ENCODE measurements at places on chromosomes 5 and 9. TPM values are rescaled to one million over a fixed set of nuclear protein-coding genes. Genes with fewer than 3 reads are reported as not detected.

Gene ZCCHC7
- 18.3 TPM for total RNA-seq

Gene MSANTD3
- total RNA-seq = 70.0 TPM

Gene MARVELD2
- not detected for total RNA-seq

Gene OXCT1
- total RNA-seq = 36.9 TPM

Gene SETD9
- 8.8 TPM for total RNA-seq

Gene LVRN
- 0.13 TPM for total RNA-seq

Gene GCNT4
- total RNA-seq = 5.1 TPM

Gene BTNL8
- not detected for total RNA-seq

DNA sequence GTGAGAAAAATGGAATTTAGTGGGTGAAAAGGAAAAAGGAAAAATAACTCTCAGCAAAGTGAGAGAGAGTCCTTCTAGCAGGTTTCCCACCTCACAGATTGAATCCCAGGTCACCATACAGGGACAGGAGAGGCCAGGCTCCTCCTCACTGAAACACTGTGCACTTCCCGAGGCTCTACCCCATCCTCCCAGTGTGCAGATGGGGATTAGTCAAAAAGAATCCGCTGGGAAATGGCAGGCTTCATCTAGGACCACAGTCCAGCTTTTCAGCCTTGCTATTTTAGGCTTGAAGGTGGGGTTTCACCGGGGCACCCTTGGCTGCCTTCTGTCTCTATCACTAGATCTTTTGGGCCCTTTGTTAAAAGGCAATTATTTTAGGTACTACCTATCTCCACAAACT lies 47.8 kb downstream of the YIPF5 start:
- DNase-seq = no peak

GRCh38 chr5:143106174-143106573 lies 297.3 kb downstream of the NR3C1 start:
- peak; percentile 41 for DNase-seq

- peak; percentile 85 for DNase-seq
Observed at GRCh38 chr9:134585746-134586706, 55.6 kb upstream of the COL5A1 start.

DNA sequence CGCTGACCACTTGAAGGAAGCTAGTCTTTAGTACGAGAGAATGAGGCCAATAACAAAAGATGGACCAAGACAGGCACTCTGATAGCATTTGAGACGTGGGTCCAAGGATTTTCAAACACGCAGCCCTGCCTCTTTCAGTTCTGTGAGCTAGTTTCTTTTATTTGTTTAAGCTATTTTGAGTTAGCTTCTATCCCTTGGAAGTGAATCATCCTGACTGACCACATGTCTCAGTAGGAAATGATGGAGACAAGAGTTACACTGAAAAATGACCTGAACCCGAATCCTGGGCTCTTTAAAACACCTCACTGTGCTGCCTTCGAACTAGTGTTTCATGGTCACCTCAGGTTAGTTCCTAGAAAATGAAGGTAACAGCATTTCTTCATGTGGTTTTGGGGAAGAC lies 9.9 kb downstream of the TEK start:
- DNase-seq = peak; percentile 59

GRCh38 chr5:63398346-63398745 lies 563.9 kb downstream of the HTR1A start:
- no peak for DNase-seq

GRCh38 chr5:109695005-109695926 lies 5.5 kb downstream of the MAN2A1 start:
- no peak for DNase-seq

- DNase-seq = no peak
Observed at GRCh38 chr9:34200092-34200491, 21.2 kb downstream of the UBAP1 start.

DNA sequence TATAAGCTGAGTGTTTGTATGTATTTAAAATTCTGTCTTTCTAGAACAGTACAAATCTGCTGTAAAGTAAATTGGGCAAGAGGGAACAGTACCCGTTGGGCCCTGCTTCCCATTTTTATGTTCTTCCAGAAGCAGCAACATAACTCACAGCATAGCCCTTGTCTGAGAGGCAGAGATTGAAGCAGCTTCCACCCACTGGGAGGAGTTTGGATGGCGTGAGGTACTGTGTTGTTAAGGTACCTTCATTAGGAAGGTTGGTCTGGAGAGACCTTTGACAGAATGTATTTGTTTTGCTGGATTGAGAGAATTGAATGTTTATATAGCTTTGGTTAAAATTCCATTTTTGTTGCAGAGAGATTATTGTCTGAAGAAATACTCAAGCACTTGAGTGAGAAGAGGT lies 24.8 kb downstream of the RAI14 start:
- no peak for DNase-seq

GRCh38 chr5:176630681-176631222 lies 277 bp downstream of the EIF4E1B start:
- no peak for DNase-seq

DNA sequence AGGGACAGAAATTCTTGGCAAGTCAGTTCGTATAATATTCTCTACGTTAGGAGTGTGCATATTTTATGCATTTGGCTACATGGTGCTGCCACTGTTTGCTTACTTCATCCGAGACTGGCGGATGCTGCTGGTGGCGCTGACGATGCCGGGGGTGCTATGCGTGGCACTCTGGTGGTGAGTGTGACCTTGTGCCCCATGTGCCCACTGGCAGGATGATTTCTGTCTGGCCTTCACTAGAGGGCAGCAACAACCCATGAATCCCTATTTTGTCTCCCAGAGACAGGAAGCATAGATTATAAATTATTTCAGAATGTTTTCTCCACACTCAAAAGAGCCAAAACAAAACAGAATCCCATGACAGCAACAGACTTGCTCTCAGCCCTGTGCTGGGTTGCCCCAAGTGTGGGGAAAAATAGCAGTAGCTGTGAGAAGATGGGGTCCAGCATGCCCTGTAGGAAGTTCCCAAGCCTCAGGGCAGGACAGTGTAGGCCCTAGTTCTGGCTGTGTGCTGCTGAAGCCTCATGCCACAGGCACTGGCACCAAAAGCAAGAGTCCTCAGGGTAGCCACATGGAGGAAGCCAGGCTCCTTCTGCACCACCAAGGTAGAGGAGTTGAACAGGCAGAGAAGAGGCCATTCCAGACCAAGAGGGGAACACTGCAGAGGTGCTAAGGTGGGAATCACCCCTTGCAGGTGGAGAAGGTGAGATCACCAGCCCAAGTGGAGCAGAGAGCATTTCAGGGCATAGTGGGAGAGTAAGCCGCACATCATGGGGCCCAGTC lies 16.0 kb downstream of the SLC22A5 start:
- DNase-seq = peak; percentile 68

DNA sequence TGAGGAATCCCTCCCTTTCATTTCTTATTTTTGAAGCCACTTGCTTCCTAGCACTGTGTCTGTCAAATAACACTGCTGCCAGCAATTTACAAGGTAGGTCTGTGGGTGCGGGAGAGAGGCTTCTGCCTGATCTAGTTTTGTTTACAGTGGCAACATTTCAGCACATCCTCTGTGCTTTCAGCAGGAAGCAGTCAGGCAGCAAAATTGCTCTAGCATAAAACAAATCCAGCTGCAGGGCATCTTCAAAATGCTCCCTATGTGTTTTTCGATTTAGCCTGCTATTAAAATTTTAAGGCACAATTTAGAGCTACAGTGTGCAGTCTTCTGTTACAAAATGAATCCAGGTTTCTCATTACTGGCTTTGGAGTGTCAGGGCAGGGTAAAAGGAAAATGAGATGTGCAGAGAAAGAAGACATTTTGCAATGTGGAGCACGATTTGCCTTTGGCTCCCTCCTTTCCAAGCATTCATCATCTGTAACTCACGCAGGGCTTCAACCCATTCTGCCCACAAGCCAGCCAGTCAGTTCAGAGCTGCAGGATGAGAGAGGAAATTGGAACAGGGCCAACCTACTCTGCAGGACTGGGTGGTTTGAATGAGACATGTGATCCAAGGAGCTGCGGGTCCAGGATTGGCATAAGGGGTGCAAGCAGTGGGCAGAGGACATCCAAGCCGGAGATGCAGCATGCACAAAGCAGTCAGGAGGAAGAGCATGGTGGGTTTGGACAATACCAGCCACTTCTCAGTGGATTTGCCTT lies 143.4 kb upstream of the APC start:
- DNase-seq = no peak

DNA sequence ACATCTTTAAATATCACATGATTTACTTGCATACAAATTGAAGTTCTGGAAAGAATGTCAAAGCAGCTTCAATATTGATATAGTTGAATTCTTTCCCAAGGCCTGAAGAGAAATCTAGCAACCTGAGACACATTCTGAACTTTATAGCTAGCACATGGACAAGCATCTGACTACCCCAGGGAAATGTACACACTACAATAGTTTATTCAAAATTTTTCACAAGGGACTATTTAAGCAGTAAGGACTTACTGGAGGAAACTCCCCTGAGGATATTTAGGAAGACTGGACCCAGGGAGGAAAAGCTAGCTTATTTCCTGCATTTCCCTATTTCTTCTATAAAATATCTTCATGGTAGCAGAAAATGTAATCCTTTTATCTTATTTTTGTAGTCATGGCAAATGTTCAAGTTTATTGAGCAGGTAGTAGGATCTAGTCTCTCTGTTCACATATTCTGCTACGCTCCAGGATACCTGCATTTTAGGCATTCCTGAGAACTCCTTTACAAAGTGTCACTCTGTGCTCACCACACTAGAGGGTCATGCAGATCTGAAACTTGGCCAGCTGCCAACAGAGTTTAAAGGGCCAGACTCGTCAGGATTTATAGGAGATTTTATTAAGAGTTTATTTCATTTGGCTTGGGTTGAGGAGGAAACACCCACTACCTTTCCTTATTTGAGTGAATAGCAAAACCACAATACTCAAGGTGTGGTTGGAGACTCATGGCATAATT lies 348.4 kb upstream of the FTMT start:
- no peak for DNase-seq

DNA sequence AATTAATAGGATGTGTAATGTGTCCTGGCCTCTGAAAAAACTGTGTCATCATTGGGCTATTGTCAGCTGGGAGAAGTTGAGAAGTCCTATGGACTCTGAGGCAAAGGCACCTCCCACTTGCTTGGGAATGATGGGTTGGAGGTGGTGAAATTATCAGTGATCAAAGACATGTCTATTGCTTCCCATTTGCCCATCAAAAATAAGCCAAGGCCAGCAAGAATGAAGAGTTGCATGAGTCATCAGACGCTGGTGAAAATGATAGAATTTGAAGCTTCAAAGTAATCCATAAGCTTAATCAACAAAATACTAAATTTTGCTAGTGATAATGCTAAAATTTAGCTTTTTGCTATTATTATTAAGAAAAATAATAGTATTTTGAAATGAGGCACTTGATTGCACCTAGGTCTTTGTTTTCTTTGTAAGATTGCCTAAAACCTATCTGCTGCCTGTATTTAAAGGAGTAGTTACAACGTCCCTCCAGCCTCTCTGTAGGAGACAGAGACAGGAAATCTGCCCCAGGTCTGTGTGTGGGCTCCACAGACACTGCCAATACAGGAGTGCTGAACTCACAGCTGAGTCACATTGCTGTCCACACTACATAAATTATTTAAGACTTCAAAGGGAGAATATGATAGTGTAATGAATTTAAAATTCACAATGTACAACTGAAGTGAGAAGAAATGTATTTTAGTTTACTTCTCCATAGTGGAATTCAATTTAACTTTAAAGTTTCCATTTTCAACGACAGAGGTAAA lies 48.4 kb upstream of the APC start:
- DNase-seq = peak; percentile 68

DNA sequence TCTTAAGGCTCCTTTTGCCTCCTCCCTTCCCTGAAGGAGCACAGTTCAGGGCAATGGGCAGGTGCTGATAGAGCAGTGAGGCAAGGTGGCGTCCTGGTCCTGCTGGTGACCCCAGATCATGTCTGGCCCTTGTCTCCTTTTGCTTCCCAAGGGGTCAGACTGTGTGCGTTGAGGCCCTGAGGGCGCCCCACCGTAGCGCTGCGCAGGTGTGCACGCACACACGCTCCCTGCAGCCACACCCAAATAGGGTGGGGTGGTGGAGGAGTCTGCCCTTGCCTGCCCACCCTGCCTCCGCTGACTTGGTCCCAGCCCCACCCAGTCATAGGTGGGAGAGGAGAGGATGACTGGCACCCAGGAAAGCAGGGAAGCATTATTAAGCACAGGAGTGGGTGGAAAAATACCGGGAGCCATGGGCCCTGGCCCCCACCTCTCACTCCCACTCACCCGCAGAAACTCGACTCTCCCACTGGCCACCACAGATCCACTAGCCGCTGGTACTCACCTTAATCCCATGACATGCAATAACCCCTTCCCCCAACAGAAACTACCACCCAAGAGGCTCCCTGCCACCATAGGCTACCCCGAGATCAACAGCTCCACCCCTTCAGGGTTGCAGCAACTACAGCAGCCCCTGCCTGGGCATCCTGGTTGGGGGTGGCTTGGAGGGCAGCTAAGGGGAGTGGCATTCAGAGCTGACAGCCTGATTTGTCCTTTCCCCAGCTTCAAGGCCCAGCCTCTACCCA lies 16.7 kb downstream of the PDLIM4 start:
- DNase-seq = no peak

DNA sequence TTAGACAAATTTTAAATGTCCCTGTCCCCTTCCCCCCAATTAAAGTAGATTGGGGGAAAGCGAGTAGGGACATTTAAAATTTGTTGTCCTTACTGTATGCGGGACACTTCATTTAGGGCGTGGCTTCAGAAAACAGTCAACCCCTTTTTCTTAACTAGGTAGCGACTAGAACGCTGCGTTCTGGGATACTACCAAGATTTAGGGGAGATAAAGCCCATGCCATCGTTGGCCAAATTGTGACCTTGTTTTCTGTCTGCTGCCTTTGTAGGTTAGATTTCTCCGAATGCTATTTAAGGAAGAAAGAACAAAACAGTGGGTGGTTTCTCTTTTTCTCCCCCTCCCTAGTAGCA lies 1.2 kb downstream of the CKS2 start:
- DNase-seq = no peak

All from HFFc6 (cell line).